ENCODE measurements at places on chromosomes 16 and 17.

- DNase-seq: no peak
Observed at GRCh38 chr17:28039251-28039650, 3.2 kb upstream of the NLK start.

GRCh38 chr17:8223356-8224126 is 13.2 kb upstream of the AURKB start:
- DNase-seq: no peak

DNA sequence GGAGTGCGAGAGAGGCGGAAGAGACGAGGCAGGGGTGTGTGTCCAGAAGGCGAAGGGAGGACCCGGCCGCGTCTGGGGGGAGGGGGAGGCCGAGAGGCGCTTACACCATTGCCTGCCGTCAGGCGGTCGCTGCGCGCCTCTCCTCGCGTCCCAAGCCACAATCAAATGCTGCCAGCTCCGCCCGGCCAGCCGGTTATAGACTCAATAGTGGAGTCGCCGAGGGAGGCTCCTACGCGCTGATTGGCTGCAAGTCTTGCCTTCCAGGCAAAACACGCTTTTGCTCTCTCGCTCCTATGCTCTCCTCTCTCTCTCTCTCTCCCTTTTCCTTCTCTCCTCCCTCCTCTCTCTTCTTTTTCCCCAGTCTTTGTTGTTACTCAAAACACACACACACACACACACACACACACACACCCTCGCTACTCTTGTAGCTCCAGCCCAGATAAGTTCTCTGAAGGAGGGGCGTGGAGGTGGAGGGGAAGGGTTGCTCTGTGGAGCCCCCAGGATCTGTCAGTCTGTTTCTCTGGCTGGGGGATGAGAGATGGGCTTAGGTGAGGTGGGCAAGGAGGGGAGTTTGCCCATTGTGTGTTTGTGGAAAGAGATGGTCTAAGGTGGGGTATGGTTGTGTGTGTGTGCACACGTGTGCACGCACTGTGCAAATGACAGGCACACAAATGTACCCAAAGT is at the start of gene DLX3:
TSS of gene DLX3 (minus strand) at position 170 of the 684 bp plus-strand sequence. CDS start 226 bp downstream, outside the sequence.
- peak; percentile 27 for DNase-seq

DNA sequence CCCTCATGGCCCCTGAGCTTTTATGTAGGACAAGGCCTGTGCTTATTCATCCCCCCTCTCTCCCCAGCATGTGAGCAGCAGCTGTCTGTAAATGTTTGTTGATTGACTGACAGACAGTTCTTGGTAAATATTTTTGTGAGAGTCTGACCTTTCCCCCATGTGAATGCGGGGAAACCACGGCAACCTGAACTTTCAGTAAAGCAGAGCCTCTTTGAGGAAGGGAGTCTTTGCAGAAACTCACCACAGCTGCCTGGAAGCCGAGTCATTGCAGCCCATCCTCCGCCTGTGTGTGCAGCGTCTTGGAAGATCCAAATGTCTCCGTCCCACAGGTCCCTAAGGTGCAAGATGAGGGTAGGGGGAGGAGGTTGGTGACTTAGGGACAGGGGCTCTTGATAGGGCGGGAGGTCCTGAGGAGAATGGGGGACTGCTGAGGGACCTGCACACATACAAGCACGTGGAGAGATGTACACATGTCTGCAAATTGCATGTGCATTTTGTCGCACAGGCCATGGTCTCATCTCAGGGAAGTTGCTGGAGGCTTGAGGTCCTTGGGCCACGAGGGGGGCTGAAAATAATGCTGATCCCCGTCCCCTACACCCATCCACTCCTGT is 23.0 kb upstream of the IL21R start:
- DNase-seq: no peak

DNA sequence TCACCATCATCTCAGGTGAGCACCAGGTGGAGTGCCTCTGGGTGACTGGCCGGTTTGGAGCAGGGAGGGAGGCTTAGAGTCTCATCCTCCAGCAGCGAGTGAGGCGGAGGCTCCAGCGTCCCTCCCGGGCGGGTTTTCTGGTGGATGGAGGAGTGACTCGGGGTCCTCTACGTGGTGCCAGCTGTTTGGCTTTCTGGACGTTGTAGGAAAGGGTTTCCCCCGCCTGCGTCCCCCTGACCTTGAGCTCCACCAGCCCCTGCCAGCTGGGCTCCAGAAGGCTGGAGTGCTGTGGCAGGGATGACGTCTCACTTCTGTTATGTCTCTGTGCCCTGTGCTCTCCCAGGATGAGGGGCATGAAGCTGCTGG is 522 bp downstream of the DNASE1 start:
- no peak for DNase-seq

GRCh38 chr16:36336-36984 is 16.9 kb downstream of the POLR3K start:
- DNase-seq: no peak

DNA sequence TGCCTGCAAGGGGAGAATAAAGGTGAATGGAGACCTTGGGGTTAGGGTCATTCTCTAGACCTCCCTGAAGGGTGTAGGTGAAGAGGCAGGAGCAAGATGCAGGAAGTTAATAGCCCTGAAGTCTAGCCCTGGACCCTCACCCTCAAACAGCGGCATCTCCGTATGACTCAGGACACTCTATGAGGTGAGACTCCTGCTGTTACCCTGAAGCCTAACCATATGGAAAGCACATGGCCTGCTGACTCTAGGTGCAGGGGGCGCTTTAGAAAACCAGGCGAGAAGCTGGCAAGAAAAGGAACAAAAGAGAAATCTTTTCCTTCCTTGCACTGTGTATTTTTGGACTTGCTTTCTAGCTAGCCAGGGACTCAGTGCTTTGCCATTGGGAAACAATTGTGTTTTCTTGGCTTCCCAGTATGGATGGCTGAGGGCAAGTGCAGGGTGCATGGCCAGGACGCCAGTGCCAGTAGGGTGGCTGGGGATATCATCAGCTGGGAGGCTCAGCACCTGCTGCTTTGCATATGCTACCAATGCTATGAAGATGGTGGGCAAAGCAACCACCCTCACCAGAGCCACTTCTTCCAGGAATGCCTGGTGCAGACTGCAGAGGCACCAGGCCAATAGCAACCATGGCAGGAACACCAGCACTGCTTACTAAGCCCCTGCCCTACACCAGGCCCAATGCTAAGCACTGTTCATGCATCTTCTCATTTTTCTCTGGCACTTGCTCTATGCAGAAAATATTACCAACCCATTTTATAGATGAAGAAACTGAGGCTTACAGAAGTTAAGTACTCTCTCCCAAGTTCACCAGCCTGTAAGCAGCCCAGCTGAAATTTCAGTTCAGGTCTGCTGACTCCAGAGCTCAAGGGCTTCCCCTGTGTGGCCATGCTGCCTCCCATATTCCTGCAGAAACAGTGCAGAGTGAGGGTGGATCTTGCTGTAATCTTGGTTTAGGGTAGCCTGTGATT is 425.1 kb downstream of the SLC39A11 start:
- no peak for DNase-seq

GRCh38 chr16:88005968-88006367 is 54.7 kb downstream of the BANP start:
- DNase-seq: no peak

- DNase-seq: no peak
Observed at GRCh38 chr17:39231591-39232551, 6.1 kb upstream of the STAC2 start.

DNA sequence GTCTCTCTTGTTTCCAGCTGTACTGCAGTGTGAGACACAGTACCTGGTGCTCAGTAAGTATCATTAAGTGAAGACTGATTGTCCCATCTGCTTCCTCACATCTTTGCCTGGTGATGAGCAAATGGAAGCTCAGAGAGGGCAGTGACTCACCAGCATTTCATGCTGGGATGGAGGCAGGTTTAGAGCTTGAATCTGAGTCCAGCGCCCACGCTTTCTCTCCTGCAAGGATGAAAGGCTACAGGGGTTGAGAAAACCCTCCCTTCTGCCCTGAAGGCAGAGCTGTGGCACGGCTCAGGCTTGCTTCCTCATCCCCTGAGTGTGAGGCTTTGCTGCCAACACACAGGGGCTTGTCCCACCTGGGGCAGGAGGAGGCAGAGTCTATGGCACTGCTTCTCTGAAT is 1.5 kb upstream of the RNF112 start:
- peak; percentile 33 for DNase-seq

GRCh38 chr16:4293822-4294457 is 21.1 kb upstream of the TFAP4 start:
- no peak for DNase-seq

DNA sequence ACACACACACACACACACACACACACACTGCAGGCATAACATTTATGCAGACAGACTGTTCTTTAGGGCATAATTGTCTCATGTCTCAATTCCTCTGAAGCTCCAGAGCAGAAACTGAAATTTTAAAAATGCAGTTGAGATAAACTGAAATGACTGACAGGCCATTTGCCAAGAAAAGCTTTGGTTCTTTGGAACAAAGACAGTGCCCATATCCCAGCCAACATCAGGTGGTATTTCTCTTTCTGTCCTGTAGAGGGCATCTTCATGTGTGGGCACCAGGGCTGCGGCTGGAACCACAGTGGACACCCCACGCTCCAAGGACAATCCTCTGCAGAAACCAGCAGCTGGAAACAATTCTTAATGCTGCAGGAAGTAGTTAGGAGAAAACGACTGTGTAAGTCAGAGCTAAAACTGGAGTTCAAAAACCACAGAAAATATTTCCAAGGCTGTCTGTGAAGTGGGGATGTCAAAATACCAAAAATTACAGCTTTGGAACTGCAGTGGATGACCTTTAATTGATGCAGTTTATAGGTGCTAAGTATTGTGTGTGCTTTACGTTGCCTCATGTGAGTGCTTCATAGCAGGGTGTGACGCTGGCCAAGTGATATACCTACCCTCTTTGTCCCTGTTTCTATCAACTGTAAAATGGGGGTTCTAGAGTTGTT is 10.6 kb upstream of the MEFV start:
- DNase-seq: peak; percentile 84

DNA sequence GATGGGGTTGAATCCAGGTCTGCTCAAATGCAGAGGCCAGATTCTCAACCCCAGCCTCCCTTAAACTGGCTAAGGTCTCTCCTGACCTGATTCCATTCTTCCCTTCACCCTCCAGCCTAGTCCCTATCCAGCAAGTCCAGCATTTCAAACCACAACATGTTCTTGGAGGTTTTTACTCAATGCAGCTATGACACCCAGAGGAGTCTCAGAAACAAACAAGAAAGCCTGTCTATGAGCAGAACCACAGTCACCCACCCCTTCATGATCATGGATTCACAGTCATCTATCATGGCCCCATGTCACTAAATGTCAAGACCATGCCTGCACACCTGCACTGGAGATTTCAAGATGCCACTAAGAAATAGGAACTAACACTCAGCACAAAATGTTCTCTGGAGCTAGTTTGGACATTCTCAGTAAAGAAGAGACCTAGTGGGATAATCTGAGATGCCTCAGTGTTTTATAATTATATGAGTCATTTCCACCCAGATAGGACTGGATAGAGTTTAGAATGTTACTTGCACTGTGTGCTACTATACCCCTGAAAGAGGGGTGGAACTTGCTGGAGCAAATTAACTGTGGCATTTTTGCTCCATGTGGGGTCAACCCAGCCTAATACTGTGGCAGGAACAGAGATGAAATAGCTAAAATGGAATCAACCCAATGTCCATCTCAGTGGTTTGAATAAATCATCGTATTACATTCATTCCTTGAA is 9.5 kb upstream of the METTL22 start:
- no peak for DNase-seq

GRCh38 chr17:21388066-21388465 is 11.9 kb downstream of the KCNJ12 start:
- no peak for DNase-seq

DNA sequence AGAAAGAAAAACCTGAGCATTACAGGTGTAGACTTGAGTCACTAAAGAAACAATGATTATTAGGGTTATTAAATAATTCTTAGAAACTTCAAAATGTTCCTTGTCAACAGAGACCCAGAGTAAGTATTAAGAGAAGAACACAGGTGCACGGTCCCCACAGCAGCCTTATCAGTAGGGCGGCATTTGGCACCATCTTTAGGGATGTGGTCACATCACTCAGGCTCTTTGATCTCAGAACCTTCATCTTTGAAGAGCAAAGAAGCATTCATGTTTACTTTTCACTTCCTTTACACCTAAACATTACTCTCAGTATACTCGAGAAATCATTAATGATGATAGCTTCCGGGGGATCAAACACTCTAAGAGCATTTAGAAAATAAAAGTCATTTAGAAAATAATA is 928.7 kb downstream of the KCNJ2 start:
- no peak for DNase-seq

GRCh38 chr17:76139801-76140660 is 1.0 kb downstream of the FOXJ1 start:
- DNase-seq: no peak

- DNase-seq: no peak
Observed at GRCh38 chr17:40978575-40979151, 5.5 kb downstream of the KRT40 start.

DNA sequence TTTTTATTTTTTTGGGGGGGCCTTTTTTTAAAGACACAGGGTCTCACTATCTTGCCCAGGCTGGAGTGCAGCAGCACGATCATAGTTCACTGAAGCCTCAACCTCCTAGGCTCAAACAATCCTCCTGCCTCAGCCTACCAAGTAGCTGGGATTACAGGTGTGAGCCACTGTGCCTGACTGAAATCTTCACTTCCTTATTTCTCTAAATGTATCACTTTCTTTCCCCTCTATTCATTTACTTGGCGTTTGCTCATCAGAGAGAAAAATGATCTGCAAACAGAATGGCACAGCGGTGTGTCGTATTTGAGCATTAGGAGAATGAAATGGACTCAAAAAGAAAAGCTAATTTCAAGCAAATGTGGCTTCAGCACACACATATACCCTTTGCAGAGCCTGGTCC is 44.3 kb upstream of the CDH5 start:
- no peak for DNase-seq

DNA sequence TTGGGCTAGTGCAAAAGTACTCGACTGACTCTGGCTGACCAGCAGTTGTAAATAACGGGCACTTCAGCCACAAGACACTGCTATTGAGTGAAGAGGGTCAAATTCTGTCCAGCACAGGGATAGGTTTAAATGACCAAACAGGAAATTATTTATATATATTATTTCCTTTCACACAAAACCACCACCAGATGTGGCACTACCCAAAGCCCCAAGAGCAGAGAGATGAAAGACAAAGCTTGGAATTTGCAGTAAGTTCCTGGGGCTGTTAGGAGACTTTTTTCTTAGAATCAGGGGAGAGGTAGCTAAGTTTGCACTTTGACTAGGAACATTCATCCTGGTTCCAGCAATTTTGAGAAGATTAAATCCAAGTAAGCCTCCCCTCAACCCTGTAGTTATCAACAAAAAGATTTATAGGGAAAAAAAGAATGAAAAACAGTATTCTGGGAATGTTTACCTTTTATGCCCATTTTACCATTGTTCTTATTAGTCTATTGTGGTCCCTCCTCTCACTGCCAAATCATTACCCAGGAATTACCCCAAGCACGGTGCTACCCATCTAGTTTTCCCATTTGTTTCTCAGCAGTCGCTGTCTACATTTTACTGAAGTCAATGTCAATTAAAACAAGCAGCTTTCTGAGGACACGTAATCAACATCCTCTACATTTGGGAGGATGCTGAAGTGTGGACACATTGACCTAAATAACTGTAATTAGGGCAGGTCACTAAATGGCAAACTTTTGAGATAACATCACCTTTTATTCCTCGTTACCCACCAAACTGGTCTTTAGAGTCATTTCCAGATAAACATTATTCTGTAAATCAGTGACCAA is 43.5 kb downstream of the GRB7 start:
- no peak for DNase-seq

GRCh38 chr17:82300228-82300627 is 17.2 kb downstream of the CD7 start:
- DNase-seq: no peak

- DNase-seq: no peak
Observed at GRCh38 chr17:74968361-74968780, 4.2 kb downstream of the HID1 start.
